Cerebellar cortex (tissue), 1 donor: ENCODE measurements at places on chromosomes 3 and 15.

- no peak for DNase-seq
Observed at GRCh38 chr3:10518506-10519150, 13.2 kb upstream of the ATP2B2 start.

GRCh38 chr15:92900731-92901071 lies 577 bp downstream of the CHD2 start:
- DNase-seq = peak; percentile 40

GRCh38 chr3:113629584-113630421 lies 66.6 kb downstream of the USF3 start:
- no peak for DNase-seq

GRCh38 chr3:196979545-196979944 lies 10.9 kb upstream of the PIGZ start:
- DNase-seq = no peak

GRCh38 chr3:43995547-43996378 lies 245.9 kb upstream of the TOPAZ1 start:
- DNase-seq = no peak

DNA sequence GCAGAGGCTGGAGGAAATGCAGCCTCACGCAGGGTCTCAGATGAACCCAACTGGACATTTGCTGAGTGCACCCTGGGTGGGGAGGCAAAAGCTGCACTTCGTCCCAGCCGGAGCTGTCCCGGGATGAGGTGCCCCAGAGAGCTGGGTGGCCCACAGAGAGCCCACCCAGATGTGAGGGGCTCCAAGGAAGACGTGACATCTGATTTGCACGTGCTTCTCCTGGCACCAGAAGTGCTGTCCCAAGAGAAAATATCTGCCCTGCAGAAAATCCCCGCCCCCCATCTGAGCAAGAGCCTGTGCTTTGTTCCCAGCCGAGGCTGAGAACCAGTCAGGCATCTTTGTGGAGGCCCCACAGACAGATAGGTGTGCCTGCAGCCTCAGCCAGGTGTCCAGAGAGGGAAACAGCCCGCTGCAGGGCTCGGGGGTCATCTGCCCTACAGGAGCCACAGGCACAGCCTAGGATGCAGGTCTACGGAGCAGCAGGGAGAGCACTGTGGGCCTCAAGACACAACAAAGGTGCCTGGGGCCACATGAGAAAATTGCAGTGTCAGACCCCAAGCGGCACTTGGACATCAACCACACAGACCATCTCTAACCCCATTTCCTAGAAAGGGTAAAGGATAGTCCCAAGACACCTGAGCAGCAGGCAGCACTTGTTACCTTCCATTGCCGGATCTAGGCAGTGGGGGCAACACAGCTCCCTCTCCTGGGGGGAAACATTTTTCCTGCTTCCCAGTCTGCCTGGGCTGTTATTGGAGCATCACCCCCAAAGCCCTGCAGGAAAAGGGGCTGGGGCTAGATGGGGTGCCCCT lies 5.8 kb downstream of the TMIE start:
- no peak for DNase-seq

- no peak for DNase-seq
Observed at GRCh38 chr15:100508641-100509300, 20.0 kb downstream of the CERS3 start.

DNA sequence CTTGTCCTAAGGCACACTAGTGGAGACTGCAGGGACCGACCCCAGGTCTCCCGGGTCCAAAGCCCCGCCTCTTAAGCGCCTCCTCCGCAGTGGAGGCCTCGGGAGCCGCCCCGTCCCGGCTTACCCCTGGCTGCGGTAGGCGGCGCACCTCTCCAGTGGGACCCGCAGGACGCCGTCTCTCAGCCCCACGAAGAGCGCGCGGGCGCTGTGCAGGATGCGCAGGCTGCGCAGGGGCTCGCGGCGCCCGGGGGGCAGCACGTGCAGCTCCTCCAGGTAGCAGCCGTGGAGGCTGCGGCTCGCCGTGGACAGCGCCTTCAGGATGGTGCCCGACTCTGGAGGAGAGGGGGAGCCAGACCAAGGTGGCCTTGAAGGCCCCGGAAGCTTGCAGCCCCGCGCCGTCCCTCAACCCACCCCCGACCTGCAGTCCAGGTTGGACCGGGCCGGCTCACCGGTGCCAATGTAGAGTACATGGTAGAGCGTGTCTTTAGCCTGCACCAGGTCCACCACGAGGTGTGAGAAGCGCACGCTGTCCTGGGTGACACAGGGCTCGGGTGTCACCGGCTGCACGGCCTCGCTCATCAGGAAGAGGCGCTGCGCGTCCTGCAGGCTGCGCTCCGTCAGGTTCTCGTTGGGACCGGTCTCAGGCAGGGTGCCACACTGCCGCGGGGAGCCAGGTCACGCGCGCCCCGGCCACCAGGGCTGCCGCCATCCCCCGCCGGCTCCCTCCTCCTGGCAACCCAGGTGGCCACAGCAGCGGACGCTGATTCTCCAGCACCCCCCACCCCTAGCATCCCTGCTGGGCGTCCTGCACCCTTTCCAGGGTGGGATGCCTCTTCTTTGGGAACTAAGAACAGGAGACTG lies 105.5 kb downstream of the SEMA5B start:
- no peak for DNase-seq

DNA sequence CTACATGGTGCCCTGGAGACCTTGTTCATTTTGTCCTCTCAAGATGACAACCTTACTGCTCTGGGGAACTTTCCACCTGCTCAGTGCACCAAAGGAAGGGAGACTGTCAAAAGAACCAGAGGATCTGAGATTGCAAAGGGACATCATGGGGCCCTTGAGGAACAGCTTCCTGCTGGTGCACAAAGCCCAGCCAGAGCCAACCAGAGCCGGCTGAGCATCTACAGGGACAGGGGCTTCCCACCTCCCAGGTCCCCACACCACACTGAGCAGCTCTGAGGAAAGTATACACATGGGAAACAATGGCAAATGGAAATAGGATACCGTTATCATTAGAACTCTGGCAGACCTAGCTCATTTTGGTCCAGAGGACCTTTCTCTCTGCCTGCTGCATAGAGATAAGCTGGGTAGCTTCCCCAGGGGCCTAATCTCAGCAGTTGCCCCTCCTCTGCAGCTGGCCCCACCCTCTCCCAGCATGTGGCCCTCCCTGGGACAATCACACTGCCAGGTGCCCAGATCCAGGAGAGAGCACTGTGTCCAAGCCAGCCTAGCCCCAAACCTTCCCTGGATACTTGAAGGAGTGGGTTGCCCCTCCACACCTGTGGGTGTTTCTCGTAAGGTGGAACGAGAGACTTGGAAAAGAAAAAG lies 123.4 kb upstream of the PRR20G start:
- no peak for DNase-seq

GRCh38 chr3:129974833-129975704 lies 549 bp downstream of the TRH start:
- DNase-seq = no peak

DNA sequence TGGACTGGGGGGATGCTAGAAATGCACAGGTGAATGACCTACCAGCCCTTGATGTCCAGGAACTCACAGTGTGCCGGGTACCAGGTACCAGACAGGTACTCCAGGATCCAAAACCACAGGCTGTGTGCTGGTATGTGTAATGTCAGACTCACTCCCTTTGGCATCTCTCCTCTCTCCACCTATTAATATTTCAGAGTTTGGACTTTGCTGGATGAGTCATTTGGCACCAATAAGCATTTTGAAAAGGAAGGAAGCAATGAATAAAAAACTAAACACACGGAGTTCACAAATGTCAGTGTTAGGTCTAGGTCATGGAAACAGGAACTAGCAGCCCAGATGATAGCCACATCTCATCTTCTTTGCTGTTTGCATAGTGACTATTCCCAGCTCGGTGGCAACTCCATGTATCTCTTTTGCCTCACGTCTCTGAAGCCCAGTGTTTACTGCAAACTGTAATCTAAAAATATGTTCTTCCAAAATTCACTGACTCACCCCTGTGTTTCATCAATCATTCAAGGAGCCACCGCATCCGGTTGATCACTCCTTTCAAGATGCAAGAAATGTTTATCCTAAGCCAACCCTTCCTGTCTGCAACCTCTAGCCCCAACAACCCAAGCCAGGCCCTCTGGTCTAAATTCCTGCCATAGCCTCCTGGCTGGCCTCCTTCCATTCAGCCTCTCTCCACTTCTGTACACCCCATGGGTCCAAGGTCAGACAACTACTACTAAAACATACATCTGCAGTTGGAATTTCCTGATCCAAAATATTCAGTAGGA lies 8.4 kb downstream of the ITGB5 start:
- no peak for DNase-seq

DNA sequence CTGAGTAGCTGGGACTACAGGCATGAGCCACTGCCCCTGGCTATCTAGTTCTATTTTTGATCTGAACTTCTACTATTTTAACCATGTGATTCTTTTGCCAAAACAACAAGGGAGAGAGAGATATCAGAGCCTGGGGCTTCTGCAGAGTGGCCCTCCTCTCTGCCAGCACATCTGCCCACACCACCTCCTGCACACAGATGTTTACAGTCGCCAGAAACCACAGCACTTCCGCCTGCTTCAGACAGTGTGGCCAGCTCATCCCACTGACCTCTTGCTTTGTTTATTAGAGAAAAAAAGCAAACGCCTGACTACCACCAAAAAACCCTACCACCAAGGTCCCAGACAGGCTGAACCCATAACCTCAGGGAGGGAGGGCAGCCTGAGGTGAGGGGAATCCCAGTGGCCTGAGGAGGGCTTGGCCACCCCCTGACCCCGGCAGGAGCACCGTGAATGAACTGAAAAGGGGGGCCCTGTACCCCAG lies 85.9 kb upstream of the ABHD2 start:
- no peak for DNase-seq

- no peak for DNase-seq
Observed at GRCh38 chr3:107128946-107129345, 248.3 kb upstream of the CCDC54 start.

GRCh38 chr15:67148196-67148701 lies 82.8 kb downstream of the SMAD3 start:
- no peak for DNase-seq

- no peak for DNase-seq
Observed at GRCh38 chr3:114377426-114377825, 83.6 kb downstream of the TIGIT start.

- DNase-seq = no peak
Observed at GRCh38 chr3:27392950-27393679, 23.9 kb upstream of the NEK10 start.

- DNase-seq = no peak
Observed at GRCh38 chr3:23175341-23176083, 27.6 kb upstream of the UBE2E2 start.

- no peak for DNase-seq
Observed at GRCh38 chr3:149315694-149316093, 17.7 kb downstream of the TM4SF18 start.

GRCh38 chr3:149879872-149880271 lies 66.9 kb downstream of the RNF13 start:
- DNase-seq = peak; percentile 51

DNA sequence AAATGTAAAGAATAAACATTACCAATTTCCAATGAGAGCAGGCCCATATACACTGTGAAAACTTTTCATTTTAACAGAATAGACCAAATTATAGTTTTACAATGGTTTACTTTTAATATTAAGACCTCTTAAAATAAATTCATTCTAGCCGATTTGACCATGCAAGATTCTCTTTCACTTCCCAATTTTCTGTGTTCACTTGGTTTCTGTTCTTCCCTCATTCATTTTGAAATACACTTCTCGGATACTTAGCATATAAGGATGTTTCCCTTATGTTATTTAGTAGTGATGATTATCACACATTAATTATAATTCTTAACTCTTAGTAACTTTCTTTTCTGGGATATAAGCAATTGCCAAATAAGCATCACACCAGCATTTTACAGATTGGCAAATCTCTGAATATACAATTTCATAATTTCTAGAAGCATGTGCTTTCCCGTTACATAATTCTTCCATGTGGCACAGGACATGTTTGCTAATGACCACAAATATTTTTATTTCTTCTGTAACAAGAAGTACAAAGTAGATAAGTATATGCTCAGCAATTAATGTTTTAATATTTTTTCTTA lies 13.9 kb downstream of the OR5H15 start:
- DNase-seq = no peak

DNA sequence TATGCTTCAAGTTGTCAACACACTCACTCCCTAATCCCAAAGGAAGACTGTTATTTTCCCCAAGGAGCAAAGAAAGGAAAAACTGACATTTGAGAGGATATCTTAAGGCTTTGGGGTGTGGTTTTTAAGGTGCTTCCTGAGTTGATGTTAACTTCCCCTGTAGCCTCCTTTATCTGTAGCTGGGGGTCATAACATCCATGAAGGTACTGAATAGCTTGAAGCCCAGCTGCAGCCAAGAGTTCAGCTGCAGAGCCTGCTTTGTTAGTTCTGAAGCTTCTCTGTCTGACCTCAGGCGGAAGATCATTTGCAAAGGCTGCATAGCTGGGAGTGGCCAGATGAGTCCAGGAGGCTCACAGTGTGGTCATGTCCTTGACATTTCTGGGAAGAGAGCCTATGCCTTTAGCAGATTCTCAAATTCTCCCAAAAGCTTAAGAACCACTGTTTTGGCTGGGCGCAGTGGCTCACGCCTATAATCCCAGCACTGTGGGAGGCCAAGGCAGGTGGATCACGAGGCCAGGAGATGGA lies 165.4 kb downstream of the SV2B start:
- no peak for DNase-seq
